GM04504 (cell line): ENCODE measurements at places on chromosomes 7 and 10.

DNA sequence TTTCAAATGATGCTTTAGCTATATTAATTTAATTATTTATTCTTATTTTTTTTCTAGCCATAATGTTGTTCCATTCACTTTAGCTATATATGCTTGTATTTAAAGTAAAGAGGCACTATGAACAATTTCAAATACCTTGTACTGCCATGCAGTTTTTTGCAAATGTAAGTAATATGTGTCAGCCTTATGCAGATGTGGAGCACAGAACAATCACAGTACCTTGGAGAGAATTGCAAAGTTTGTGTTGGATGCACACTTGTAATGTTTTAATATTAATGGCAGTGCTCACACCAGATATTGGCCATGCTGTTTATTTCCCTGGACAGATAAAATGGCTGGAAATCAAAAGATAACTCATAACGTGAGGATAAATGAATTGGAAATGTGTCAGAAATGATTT, 663.5 kb upstream of the SEMA3D start:
- DNase-seq, result no peak

DNA sequence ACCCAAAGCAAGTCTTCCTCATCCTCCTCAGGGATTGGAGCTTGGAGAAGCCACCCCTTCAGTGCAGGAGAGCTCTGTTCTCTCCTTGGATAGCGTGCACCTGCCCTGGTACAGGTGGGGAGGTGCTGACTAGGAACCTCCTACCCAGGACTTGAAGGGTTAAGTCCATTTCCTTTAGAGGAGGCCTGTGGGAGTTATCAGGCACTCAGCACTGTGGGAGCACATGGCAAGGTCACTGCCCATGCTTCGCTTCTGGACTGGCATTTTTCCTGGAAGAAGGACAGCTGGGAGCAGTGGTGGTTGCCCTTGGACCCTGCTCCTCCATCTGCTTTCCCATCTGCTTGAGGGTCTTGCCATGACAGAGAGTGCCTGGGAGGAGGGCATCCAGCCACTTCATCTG, 142.8 kb downstream of the CXCL12 start:
- no peak for DNase-seq

DNA sequence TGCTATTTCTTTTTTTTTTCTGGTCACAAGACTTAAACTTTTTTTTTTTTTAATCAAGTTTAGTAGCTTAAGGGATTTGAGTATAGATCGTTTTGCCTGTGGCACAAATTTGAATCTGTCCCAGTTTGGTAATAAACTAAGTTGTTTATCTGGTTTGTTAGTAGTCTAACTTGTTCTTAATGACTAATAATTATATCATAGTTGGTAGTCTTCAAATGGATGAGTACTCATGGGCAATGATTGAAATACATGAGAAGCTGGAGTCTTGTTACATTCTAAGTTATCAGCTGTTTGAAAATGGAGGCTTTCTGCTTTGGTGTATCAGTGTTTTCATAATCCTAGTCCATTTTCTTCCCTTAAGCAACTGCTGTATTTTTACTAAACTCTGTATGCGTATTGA, 12.3 kb downstream of the BTAF1 start:
- no peak for DNase-seq

DNA sequence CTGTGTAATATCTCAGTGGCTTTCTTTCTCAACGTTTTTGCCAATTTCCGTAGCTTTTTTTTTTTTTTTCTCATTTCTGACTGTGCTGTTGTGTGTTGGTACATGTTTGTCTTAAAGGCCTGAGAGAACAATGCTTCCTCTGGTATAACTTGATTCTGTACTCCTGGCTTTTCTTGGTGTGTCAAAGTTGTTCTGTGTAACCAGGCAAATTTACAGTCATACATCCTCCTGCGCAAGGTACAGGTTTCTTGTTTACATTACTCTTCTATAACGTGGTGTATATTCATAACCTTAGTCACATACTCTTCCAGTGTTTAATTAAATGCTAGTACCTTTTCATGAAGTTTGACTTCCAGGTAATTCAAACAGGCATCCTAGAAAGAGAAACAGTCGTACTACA, 8.3 kb upstream of the ARHGAP12 start:
- no peak for DNase-seq

DNA sequence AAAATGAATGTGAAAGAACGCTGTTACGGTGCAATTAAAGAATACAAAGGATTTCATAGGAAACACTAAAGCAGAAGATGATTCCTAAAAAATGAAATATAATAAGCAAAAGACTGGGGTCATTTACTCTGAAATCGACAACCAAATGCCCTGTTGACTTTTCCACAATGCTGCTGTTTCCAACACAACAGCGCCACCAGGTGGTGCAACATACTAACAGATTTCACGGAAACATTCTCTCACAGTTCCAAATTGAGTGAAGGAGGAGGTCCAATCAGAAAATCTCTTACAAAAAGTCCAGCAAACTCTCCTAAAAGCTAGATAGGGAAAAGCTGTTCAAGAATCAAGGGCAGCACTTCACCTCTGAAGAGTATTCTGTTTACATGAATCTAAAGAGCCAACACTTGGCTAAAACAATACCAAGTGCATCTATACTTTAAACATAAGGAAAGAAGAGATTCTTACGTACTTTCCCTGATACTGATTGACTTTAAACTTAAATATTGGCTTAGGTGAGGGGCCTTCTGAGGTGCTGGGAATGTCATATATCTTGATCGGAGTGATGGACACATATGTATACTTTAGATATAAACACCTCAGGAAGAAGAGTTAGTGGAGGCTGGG, 55.9 kb downstream of the UPF2 start:
- DNase-seq, result peak; percentile 49

GRCh38 chr7:1025743-1026581, 18.4 kb upstream of the GPR146 start:
- DNase-seq, result no peak
